ENCODE measurements at places on chromosomes 4 and X.

GRCh38 chrX:101685923-101686322, 26.3 kb upstream of the ARMCX2 start:
- DNase-seq = no peak

GRCh38 chr4:6662591-6662990, 22.1 kb downstream of the MRFAP1 start:
- no peak for DNase-seq

DNA sequence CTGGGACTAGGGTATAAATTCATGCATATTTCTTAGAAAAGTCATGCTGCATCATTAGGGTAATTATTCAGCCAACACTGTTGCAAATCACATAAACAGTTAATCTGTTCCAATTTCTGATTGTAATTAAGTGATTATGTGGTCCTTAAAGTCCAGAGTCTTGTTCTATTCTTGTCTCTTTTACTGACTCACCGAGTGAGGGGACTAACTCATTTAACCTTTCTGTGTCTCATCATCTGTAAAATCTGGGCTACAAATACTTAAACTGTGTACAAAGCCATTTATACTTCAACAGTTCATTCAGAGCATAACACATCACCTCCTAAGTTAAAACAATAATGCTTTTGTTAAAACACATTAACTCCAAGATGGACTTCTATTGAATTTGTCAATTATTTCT, 65.4 kb upstream of the KLHL13 start:
- no peak for DNase-seq

DNA sequence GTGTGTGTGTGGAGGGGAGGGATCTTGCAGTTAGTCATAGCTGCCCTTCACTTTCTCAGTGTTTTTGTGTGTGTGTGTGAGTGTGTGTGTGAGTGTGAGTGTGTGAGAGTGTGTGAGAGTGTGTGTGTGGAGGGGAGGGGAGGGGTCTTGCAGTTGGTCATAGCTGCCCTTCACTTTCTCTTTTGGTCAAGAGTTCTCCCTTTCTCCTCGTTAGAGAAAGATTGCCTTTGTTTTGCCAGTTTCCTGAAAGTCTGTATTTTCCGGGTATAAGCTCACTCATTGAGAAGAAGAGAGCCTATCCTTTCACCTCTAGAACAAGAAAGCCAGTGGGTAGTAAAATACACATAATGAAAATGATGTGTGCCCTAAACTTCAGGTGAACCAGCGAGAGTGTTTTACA, 75.2 kb upstream of the ENPP6 start:
- no peak for DNase-seq

- no peak for DNase-seq
Observed at GRCh38 chr4:164484551-164484950, 269.4 kb upstream of the SMIM31 start.

DNA sequence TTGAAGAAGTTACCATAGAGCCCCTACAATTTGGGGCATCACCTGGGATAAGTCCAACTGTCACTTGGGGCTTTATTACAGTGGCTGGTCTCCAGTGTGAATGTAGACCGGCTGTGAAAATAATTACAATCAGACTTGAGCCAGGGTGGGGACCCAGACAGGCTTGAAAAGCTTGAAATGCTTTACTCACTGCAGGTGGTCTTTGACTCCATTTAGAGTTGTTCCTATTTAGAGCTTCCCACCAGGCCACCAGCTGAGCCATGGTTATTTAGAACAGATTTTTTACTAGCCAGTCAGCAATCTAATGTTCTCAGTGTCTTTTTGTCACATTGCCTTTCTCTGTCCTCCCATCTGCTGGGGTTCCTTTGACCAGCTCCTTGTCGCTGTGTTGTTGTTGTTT, 5.7 kb downstream of the ARHGAP10 start:
- DNase-seq = no peak

- no peak for DNase-seq
Observed at GRCh38 chr4:17595471-17596005, 18.5 kb downstream of the LAP3 start.

GRCh38 chr4:103018391-103019307, 856 bp downstream of the SLC9B1 start:
- no peak for DNase-seq

- DNase-seq = no peak
Observed at GRCh38 chr4:95410387-95410977, 138.3 kb downstream of the UNC5C start.

- DNase-seq = no peak
Observed at GRCh38 chr4:77100234-77100633, 24.4 kb upstream of the CCNI start.

DNA sequence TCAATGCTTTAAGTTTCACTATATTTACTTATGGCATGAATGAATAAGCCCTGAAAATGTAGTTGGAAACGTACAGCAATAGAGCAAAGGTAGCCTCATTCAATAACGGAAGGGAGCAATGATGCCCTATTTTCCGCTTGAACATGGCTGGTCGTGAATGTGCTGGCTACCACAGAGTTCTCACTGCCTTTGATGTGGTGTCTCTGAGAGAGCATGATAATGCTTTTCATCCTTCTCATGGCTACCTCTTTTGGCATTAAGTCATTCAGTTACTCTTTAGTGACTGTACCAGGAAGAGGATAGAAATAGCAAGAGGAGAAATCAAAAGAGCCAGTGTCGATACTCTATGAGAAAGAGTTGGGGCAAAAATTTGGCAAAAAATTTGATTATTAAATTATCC, 308.0 kb downstream of the PPP3CA start:
- no peak for DNase-seq

DNA sequence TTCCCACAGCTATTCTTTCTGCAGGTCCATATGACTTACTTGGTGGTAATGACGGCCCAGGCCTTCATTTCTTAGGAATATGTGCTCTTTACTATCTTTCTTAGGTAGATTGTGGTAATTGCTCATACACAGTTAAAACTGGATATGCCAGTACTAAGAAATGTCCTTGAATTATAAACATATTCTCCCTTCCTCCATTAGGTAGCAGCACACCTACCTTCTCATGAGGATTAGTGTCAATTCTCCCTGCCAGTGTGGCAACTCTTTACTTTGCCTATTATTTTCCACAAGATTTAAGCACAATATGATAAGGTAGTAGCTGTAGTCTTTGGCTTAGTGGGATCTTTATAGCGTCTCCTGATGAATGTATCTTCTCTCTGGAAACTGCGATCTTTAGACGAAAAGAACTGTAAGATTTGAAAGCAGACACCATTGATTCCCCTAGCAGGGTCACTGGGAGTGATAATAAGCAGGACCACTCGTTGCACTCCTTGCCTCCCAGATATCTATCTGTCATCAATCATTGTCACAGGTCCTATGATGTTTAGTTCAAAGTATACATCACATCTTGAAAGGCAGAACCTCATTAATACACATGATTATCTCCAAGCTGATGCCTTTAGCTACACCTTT, 1240.7 kb downstream of the C4orf33 start:
- DNase-seq = peak; percentile 13

GRCh38 chr4:67727124-67727850, 26.3 kb upstream of the UBA6 start:
- no peak for DNase-seq

- DNase-seq = no peak
Observed at GRCh38 chrX:123157586-123157985, 26.5 kb upstream of the GRIA3 start.

DNA sequence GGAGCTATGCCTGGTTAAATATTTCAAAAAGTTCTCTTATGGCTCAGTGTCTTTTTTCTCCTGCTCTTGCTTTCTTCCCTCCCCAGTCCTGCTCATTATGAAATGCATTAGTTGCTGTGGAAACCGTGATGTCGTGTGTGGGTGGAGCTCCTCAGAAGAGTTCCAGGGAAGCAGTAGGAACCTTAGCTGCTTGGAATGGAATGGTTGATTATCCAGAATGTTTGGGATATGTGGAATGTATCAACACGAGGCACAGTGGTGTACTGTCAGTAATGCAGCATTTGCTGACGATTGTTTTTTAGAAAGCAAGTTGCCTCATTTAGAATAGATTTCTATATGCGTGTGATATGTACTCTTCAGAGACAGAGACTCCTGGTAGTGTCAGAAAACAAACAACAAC, 333.2 kb downstream of the ARHGAP10 start:
- no peak for DNase-seq

DNA sequence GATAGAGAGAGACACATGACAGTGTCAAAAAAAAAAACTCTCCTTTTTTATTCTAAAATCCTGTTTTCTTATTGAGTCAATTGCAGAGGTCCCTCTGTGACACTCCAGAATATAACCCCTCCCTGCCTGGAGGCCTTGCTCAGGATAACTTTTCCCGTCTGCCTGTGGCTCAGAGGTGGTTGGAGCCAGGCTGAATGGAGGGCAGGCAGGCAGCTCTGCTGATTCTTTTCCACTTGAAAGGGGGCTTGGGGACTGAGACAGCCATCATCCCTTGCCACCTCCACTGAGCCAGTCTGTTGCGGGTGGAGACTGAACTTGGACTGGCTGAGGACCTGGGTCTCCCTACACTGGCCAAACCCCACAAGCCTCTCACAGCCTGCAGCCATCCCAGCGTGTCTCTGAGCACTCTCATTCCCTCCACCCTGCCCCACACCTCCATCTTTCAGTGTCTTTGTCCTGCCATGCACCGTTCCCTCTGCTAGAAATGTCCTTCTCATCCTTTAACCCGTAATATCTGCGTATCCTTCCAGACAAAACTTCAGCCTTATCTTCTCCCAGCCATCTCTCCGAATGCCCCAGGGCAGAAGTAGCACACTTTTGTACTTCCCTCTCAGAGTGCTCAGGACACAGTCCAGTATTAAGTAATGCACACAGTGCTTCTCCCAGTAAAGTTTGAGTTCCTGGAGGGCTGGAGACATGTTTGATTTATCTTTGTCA, 139.9 kb downstream of the CHIC2 start:
- no peak for DNase-seq

DNA sequence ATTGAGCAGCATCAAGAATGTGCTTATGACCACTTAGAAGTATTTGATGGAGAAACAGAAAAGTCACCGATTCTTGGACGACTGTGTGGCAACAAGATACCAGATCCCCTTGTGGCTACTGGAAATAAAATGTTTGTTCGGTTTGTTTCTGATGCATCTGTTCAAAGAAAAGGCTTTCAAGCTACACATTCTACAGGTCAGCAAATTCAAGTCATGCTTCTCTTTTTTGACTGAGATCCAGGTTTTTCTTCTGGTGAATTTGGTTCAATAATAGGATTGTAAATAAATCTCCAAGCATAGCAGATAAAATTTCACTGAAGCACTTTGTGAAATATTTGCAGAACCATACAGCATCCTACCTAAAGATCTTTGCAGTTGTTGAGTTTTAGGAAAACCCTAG, 218.1 kb downstream of the TLL1 start:
- no peak for DNase-seq

DNA sequence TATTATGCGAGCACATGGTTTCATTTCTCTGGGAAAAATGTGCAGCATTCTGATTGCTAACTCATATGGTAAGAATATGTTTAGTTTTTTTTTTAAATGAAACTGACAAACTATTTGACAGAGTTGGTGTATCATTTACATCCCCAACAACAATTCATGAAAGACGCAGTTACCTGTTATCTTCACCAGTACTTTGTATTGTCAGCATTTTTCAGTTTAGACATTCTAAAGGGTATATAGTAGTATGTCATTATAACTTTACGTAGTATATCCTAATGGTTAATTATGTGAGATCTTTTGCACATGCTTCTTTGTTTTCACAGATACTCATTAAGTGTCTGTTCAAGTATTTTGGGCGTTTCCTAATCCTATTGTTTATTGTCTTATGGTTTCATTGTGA, 891.1 kb upstream of the AGA start:
- no peak for DNase-seq

GRCh38 chr4:72761368-72762038, 192.5 kb upstream of the ADAMTS3 start:
- DNase-seq = no peak

DNA sequence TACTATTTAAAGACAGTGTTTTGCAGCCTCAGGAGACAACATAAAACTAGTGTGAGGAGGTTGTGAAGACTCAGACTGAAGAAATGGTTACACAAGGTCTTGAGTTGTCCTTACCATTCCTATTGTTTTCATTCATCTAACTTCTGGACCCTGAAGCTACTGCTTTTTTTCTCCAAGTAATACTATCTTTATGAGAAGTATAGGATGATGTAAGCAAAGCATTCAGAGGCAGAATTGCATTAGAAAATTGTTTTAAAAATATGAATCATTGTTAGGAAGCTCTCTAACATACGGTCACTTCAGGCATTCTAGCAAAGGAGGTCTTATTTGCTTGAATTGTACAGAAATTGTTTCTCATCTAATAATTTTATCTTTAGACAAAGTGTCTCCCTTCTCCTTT, 357.8 kb downstream of the TLL1 start:
- DNase-seq = no peak

- DNase-seq = no peak
Observed at GRCh38 chrX:29130905-29131304, 543.7 kb downstream of the IL1RAPL1 start.

DNA sequence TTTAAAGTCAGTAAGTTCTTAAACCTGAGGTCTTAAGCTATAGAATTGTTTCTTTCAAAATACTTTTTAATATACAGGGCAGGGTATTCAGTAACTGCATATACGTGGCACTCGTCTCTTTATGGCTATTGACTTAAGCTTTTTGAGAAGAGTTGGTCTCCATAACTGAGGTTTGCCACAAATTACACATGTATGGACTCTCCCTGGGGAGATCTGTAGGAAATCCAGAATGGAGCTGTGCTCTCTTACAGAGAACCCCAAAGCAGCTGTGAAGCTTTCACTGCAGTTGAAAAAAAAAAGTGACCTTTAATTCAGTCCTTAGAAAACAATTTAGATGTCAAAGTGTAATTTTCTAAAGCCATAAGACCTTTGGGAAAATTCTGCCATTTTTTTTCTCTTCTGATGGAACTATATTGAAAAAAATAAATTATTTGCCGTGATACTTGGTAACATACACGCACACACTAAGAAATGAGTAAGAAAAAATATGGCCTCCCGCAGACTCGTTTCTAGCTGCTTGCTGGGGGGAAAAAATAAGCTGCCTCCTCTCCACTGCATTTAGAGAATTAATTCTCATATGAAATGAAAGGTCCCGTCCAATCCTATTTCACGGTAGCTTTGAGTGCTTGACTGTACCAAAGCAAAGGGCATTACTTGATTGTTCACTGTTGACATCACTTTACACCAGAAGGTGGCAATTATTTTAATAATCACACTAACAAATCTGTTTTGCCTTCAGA, 159.4 kb upstream of the TENM3 start:
- no peak for DNase-seq

GRCh38 chrX:17836830-17837229, 24.3 kb downstream of the RAI2 start:
- no peak for DNase-seq

GRCh38 chr4:125497861-125498260, 183.1 kb downstream of the FAT4 start:
- no peak for DNase-seq

DNA sequence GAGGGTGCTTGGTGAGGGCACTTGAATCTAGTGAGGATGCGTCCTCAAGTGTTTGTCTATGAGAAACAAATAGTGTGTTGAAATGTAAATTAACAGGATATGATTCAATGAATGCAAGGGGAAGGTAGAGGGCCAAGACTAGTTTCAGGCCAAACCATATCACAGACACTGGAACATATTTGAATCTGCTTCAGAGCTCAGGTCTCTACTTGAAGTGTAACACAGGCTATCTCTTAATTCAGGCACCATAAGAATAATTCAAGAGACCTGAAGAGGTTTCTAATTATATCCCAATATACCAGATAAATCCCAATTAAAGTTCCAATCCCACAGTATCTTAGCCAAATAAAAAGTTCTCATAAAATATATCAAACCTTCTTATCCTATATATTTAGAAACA, 146.5 kb upstream of the INTU start:
- DNase-seq = no peak
